Cardiac muscle cell (in vitro differentiated cells and primary cell): ENCODE measurements at places on chromosomes 4 and X. TPM values are rescaled to one million over a fixed set of nuclear protein-coding genes. Genes with fewer than 3 reads are reported as not detected.

The UCP1 gene
- 0.21 TPM in 1 of 2 replicates, not detected in the other for total RNA-seq

DNA sequence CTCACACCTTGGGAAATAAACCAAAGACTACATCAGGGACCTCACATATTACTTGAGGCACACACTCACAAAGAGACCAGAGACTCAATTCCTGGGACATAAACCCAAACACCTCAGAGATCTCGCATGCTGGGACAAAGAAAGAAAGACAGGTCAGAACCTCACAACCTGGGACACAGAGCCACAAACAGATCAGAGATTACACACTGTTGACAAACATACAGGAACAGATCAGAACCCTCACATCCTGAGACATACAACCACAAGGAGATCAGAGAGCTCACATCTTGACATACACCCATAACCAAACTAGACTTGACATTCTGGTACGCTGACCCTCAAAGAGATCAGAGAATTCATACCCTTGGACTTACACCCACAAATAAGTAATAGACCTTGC is 17.3 kb downstream of the SUV39H1 start:
- no peak overlapping the region for H3K4me3 ChIP-seq
- H3K4me1 ChIP-seq, result no peaks in the 10 kb centered on the region
- DNase-seq, result no peak
- H3K36me3 ChIP-seq, result no peaks in the 10 kb centered on the region
- H3K27me3 ChIP-seq, result no peaks in the 10 kb centered on the region

GRCh38 chrX:103066606-103067005 is 2.6 kb upstream of the BEX1 start:
- H3K4me1 ChIP-seq, result no peaks in the 10 kb centered on the region
- no peak overlapping the region for H3K4me3 ChIP-seq
- no peak for DNase-seq

DNA sequence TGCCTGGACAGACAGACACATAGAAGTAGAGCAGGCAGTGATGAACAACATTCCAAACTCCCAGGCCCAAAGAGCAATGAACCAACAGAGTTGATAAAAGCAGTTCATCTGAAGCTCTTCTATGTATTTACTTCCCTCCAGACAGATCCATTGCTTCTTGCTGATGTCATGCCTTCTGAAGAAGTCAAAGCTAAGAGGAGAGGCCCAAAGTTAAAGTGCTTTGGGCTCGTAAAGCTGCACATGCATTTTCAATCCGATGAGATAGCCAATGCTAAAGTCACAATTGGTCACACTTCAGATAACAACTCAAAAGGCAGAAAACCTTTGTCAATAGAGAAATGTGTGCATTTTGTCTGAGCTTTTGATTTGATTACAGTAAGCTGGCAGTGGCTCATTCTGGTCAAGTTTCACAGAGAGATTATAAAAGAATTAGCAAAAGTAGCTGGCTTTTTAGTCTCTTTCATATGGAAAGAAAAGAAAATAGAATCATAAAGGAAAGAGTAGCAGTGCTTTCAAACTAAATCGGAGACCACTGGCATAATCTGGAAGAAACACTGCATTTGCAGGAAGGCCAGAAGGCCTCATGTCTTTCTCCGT is 82.0 kb downstream of the GPC4 start:
- H3K4me1 ChIP-seq, result peaks cover 18% of the 10 kb centered on the region
- H3K4me3 ChIP-seq, result no peak overlapping the region
- peak overlapping the region; percentile 65 for H3K27ac ChIP-seq
- peaks cover under 1% of the 10 kb centered on the region for H3K36me3 ChIP-seq
- peak; percentile 20 for DNase-seq

GRCh38 chrX:115177932-115178331 is 11.3 kb upstream of the RBMXL3 start:
- no peak for DNase-seq
- H3K27ac ChIP-seq, result no peak overlapping the region
- no peak overlapping the region for H3K4me3 ChIP-seq
- no peaks in the 10 kb centered on the region for H3K4me1 ChIP-seq

- no peaks in the 10 kb centered on the region for H3K27me3 ChIP-seq
- H3K4me1 ChIP-seq, result peaks cover 34% of the 10 kb centered on the region
- peak; percentile 60 for DNase-seq
- peak overlapping the region; percentile 70 for H3K4me3 ChIP-seq
- H3K36me3 ChIP-seq, result peaks cover 6% of the 10 kb centered on the region
- peak overlapping the region; percentile 81 for H3K27ac ChIP-seq
These were observed 64.3 kb upstream of the CCDC160 start for GRCh38 chrX:134172588-134173259.

DNA sequence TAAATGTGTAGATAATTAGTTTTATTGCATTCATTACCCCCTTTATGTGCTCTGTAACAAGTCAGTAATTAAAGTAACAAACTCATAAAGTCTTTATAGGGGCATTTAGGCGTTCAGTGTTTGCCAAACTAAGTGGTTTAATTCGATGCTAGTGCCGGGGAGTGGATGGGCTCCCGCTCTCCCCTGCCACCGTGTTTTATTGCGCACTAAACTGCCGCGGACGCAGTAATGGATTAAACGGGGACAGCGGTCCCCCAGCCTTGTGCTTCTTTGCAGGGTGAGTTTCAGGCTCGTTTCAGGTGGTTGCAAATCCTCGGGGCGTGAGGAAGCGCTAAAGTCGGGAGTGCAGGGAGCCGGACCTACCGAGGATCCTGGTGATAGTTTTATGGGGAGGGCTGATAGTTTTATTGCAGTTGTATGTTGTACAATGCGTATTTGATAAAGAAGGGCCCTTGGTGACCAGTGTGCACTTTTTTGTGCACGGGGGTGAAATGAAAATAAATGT is 1.6 kb upstream of the PHOX2B start:
- H3K36me3 ChIP-seq, result no peaks in the 10 kb centered on the region
- no peak overlapping the region for H3K4me3 ChIP-seq
- no peak overlapping the region for H3K27ac ChIP-seq
- DNase-seq, result no peak
- peaks cover 100% of the 10 kb centered on the region for H3K27me3 ChIP-seq

The FRMD7 gene
- not detected in 2 replicates for total RNA-seq

DNA sequence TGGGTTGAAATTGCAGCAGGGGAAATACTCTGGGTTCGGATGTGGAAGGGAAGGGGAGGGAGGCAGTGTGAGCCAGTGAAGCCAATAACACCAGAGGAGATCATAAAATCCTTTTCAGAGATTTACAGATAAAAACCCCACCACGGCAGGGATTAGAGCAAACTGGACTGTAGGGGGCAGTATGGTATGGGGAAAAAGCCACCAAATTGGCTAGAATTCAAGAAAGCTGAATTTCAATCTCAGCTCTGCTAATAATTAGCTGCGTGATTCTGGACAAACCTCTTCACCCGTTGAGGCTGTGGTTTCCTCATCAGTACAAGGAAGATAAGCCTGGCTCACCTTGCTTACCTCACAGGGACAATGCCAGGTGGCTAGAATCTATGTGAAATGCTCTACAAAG is 108.1 kb downstream of the ATG4A start:
- DNase-seq, result peak; percentile 61
- H3K27ac ChIP-seq, result no peak overlapping the region
- no peaks in the 10 kb centered on the region for H3K27me3 ChIP-seq

DNA sequence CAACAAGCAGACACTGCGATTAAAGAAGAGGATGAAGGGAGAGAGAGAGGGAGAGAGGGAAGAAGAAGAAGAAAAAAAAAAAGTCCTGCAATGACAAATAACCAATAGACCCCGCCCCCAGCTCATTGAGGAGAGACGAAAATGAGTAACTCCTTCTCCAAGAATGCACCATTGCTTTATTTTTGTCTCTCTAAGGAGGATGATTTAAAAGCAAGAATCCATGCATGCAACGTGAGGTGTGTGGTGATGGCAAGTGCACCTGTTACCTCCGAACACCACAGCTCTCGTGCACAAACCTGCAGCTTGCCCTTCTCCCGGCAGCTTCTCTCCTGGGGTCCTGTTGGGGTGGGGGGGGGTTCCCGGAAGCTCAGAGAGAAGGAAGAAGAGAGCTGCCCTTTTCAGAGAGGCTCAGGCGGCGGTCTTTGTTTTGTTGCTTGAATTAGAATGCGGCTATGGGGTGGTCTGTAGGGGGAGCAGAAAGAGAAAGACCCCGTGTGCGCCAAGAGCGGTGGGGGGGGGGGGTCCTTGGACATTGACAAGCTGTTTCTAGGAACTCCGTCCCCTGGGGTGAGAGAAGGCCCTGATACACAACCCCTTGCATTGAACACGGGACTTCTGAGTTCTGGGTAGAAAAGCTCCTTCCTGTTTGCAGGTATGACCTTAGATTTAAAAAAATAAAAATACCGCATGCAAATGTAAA is 100.7 kb downstream of the CRLF2 start:
- H3K4me3 ChIP-seq, result no peak overlapping the region
- H3K27me3 ChIP-seq, result peaks cover 29% of the 10 kb centered on the region
- H3K27ac ChIP-seq, result no peak overlapping the region
- H3K4me1 ChIP-seq, result peaks cover 4% of the 10 kb centered on the region
- DNase-seq, result no peak
- no peaks in the 10 kb centered on the region for H3K36me3 ChIP-seq

- no peak for DNase-seq
- no peaks in the 10 kb centered on the region for H3K36me3 ChIP-seq
- no peaks in the 10 kb centered on the region for H3K4me1 ChIP-seq
These were observed 1070.8 kb downstream of the PCDH18 start for GRCh38 chr4:136461533-136461932.

The HS3ST1 gene
- total RNA-seq, result 0.09 and 0.35 TPM in 2 replicates
